ENCODE measurements at places on chromosomes 1 and 21. TPM values are rescaled to one million over a fixed set of nuclear protein-coding genes. Genes with fewer than 3 reads are reported as not detected.

DNA sequence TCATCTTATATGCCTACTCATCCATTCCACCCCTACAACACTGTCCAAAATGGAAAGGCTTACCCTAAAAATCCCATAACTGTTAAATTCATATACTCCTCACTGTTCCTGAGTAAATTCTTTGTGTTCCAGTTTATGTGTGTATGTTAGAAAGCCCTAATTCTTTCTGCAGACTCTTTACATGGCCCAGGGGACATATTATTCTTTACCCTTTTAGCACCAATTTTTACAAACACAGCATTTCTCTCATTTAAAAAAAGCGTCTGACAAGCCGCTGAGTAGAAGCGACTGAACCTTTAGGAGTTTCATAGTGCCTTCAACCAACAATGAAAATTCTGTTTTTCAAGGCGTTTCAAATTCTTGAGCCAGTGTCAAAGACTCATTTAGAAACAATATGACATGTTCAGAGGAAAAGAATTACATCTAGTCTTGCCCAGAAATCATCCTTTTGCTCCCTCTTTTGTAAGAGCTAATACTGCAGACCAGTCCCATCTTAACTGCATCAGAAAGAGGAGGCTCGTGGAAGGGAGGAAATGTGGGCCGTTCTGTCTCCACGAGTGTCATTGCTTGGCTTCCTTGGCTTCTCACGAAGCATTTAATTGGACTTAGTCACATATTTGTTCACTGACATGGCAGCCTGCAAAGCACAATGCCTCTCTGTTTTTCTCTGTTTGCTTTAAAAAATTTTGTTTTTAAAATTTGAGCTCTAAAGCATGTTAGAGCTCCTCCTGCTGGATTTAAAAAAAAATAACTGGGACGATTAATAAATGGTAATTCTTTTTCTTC, 21.3 kb upstream of the C1orf105 start:
- no peaks in the 10 kb centered on the region for H3K27me3 ChIP-seq
- H3K4me1 ChIP-seq = peaks cover 15% of the 10 kb centered on the region
- no peak overlapping the region for H3K4me3 ChIP-seq
- H3K27ac ChIP-seq = peak overlapping the region; percentile 15
- peak; percentile 45 for DNase-seq

PLA2G2C gene
- not detected for total RNA-seq

DNA sequence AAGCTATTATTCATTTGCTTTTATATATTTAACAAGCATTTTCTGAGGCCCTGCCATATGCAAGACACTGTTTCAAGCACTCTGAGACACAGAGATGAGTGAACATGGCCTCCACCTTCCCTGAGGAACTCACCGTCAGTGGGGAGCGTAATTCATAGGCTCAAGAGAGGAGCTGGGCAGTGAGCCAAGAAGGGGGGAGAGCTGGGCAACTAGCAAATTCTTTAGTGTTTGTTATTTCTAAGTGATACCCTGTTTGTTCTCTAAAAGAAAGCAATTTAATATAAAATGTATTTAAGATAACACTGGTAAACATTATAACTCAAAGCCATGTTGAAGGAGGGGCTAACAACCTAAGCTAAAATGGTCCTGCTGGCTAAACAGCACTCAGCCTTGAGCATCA, 119.2 kb upstream of the NGF start:
- H3K4me3 ChIP-seq = no peak overlapping the region
- no peak for DNase-seq
- H3K27ac ChIP-seq = no peak overlapping the region
- no peaks in the 10 kb centered on the region for H3K36me3 ChIP-seq

DNA sequence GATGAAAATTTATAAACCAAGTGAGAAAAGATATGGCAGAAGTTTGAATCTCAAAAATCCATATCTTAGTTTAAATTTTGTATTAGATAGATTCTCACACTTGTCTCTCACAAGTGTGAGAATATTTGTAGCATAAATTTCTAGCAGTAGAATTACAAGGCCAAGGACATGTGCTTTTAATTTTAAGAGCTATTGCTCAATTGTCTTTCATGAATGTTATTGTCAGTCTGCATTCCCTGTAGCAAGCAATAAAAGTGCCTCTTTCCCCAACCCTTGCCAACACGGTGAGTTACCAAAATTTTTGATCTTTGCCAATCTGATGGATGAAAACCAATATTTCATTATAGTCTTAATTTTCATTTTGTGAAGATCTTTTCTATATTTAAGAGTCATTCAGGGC, 64.0 kb downstream of the CTH start:
- H3K27ac ChIP-seq = no peak overlapping the region
- H3K4me1 ChIP-seq = no peaks in the 10 kb centered on the region
- no peak overlapping the region for H3K4me3 ChIP-seq
- no peak for DNase-seq
- H3K36me3 ChIP-seq = no peaks in the 10 kb centered on the region

GRCh38 chr1:149903836-149904491, 4.6 kb downstream of the BOLA1 start:
- no peak overlapping the region for H3K4me3 ChIP-seq
- peaks cover 27% of the 10 kb centered on the region for H3K4me1 ChIP-seq
- H3K27me3 ChIP-seq = no peaks in the 10 kb centered on the region
- DNase-seq = peak; percentile 66

LCE2C gene
- total RNA-seq = not detected

GRCh38 chr1:225524570-225524969, 96.7 kb upstream of the LBR start:
- no peaks in the 10 kb centered on the region for H3K36me3 ChIP-seq
- no peaks in the 10 kb centered on the region for H3K4me1 ChIP-seq
- H3K27ac ChIP-seq = no peak overlapping the region
- no peak overlapping the region for H3K4me3 ChIP-seq
- H3K27me3 ChIP-seq = no peaks in the 10 kb centered on the region

DNA sequence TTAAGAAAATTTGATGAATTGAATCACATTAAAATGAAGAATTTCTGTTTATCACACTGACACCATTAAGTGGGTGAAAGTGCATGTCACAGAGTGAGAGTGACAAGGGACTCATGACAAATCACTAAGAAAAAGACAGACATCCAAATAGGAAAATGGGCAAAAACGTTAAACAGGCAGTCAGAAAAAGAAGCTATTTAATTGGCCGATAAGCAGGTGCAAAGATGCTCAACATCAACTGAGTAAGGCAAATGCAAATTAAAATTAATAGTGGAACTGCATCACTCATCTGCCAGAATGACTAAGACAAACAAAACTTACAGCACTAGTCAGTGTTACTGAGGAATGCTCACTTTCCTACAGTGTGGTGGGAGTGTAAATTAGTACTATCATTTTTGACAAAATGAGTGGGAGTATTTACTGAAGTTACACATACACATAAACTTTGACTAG, 39.2 kb upstream of the RUNX1 start:
- H3K36me3 ChIP-seq = no peaks in the 10 kb centered on the region
- 0 out of 2 replicates have a peak, but pooled peaks cover 5% of the 10 kb centered on the region for H3K4me1 ChIP-seq
- H3K27ac ChIP-seq = no peak overlapping the region
- no peaks in the 10 kb centered on the region for H3K27me3 ChIP-seq
- no peak overlapping the region for H3K4me3 ChIP-seq

GRCh38 chr1:29455781-29456180, 219.5 kb downstream of the PTPRU start:
- H3K36me3 ChIP-seq = no peaks in the 10 kb centered on the region
- H3K4me3 ChIP-seq = no peak overlapping the region
- no peak for DNase-seq
- no peaks in the 10 kb centered on the region for H3K4me1 ChIP-seq

- peaks cover 10% of the 10 kb centered on the region for H3K4me1 ChIP-seq
- no peak overlapping the region for H3K4me3 ChIP-seq
- H3K27me3 ChIP-seq = no peaks in the 10 kb centered on the region
- no peak overlapping the region for H3K27ac ChIP-seq
- DNase-seq = peak; percentile 59
Observed at GRCh38 chr1:156276966-156277381, 5.7 kb downstream of the SMG5 start.

DNA sequence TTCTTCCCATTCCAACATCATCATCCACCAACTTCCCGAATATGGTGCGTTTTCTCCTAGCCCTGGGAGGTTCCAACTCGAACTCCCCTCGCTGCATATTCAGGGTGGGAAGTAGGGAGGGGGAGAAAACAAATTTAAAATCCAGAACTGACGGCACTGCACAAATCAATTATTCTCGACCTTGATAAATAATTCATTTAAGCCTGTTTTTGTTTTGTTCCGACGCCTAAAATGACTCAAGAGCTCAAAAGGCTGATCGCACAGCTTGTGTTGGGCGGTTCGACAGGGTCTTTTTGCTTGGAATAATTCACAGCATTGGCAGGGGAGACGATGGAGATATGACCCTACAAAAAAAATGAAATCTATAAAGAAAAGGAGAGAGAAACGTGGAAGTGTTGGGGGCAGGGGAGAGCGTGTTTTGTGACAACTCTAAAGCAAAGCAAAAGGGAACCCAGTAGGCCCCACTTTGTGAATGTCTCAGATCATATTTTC, 3.1 kb upstream of the BARHL2 start:
- H3K27ac ChIP-seq = no peak overlapping the region
- no peak overlapping the region for H3K4me3 ChIP-seq
- no peak for DNase-seq
- no peaks in the 10 kb centered on the region for H3K4me1 ChIP-seq

GRCh38 chr1:226754793-226755533, 15.9 kb upstream of the ITPKB start:
- H3K4me1 ChIP-seq = no peaks in the 10 kb centered on the region
- no peak overlapping the region for H3K4me3 ChIP-seq
- H3K36me3 ChIP-seq = no peaks in the 10 kb centered on the region
- no peaks in the 10 kb centered on the region for H3K27me3 ChIP-seq

- DNase-seq = no peak
- H3K4me3 ChIP-seq = no peak overlapping the region
- H3K27ac ChIP-seq = no peak overlapping the region
- H3K36me3 ChIP-seq = no peaks in the 10 kb centered on the region
- H3K27me3 ChIP-seq = no peaks in the 10 kb centered on the region
Observed at GRCh38 chr1:88058205-88058604, 625.9 kb upstream of the PKN2 start.

BRINP3 gene
- total RNA-seq = not detected

DNA sequence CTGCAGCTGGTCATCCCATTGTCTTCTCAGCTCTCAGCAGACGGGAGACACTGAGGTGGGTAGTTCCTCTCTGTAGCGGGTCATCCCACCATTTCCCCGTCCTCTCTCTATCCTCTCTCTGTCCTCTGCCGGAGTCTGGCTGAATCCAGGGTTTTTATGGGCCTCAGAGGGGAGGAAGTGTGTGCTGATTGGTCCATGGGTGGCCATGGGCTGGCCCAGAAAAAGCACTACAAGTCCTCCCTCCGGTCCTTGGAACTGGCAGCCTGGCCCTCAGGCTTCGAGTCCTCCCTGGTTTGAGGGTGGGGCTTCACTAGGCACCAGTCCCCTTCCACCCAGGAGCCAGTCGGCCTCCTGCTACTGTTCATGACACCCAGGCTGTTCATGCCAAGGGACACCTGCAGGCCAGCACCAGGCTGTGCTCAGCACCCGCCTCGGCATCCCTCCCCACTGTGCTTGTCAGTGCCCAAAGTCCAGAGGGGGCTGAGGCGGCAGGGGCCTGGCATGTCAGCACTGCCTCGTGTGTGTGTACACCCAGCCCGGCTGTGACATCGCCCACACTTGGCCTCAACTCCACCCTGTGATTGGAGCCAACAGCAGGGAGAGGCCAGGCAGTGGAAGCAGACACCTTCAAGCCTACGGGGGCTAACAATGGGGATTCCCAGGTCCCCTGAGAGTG, 23.0 kb upstream of the LRRC8C start:
- H3K4me1 ChIP-seq = no peaks in the 10 kb centered on the region
- no peak for DNase-seq
- no peak overlapping the region for H3K4me3 ChIP-seq
- H3K36me3 ChIP-seq = no peaks in the 10 kb centered on the region

CFHR4 gene
- total RNA-seq = not detected

UBL4B gene
- not detected for total RNA-seq

DNA sequence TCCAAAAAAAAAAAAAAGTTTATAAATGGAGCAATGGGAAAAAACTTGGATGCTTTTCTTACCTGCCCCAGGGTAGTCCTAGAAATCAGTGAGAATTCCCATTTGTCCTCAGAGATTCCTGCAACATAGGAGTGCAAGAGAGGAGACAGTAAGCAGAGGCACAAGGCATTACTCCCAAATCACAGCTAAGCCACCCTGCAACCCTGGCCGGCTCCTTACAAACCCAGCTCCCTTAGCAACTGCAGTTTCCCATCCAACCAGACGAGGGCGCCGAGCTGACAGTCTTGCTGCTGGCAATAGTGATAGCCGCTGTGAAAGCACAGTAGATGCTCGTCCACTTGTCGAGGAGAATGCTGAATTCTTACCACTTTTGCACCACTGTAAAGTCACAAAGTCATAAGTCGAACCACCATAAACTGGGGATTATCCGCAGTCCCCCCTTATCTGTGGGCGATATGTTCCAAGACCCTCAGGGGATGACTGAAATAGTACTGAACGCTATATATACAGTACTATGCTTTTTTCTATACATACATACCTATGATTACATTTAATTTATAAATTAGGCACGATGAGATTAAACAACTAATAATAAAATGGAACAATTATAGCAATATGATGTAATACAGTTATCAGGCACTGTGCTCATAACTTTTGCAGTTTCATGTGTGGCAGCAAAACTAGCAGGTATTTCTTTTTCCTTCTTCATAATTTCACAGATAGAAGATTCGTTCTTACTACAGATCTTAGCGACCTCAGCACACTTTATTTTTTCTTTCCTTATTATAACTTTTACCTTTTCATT, 6.0 kb upstream of the PITHD1 start:
- no peaks in the 10 kb centered on the region for H3K4me1 ChIP-seq
- DNase-seq = peak; percentile 81
- no peak overlapping the region for H3K4me3 ChIP-seq

DNA sequence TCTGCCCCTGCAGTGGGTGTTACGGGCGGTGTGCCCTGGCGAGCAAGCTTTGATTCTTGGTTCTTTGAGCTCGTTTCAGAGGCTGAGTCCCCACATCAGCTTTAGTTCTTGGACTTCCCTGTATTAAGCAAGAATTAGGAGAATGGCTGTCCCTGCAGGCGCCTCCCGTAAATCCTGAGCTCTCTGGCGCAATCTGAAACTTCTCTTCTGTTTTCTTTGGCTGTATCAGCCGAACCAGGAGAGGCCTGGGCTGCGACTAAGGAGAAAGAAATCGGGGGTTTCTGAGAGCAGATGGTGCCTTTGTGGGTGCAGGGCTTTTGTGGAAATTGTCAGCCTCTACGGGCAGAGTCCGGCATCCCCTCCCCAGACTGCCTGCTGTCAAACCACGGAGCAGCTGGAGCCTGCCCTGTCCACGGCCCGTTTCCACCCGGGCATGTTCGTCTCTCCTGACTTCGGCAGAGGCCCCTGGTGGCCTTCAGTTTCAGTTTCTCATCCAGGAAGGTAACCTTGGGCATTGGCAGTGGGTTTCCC, 17.9 kb downstream of the CSTB start:
- no peak overlapping the region for H3K4me3 ChIP-seq
- no peak overlapping the region for H3K27ac ChIP-seq
- H3K36me3 ChIP-seq = peaks cover 5% of the 10 kb centered on the region
- DNase-seq = no peak
